Naive thymus-derived CD8-positive, alpha-beta T cell (primary cell): ENCODE measurements at places on chromosomes 12 and 14. TPM values are rescaled to one million over a fixed set of nuclear protein-coding genes. Genes with fewer than 3 reads are reported as not detected.

Gene PKP2
- not detected for polyA plus RNA-seq

Gene SPTB
- polyA plus RNA-seq, result not detected

Gene PLEKHG7
- not detected for polyA plus RNA-seq

Gene PDZRN4
- polyA plus RNA-seq, result not detected

Gene FAIM2
- 0.39 TPM for polyA plus RNA-seq

Gene SOCS2
- 11.1 TPM for polyA plus RNA-seq

Gene LUM
- not detected for polyA plus RNA-seq

Gene TMEM263
- 38.9 TPM for polyA plus RNA-seq

Gene CACNB3
- 0.52 TPM for polyA plus RNA-seq

Gene PIANP
- polyA plus RNA-seq, result 0.30 TPM

Gene NFATC4
- not detected for polyA plus RNA-seq

Gene TPPP2
- not detected for polyA plus RNA-seq

Gene ERG28
- 34.2 TPM for polyA plus RNA-seq

Gene HVCN1
- 20.1 TPM for polyA plus RNA-seq

Gene TRHDE
- not detected for polyA plus RNA-seq

Gene GZMB
- polyA plus RNA-seq, result 2.8 TPM

Gene NABP2
- 3.9 TPM for polyA plus RNA-seq

Gene PRKD1
- polyA plus RNA-seq, result not detected

Gene KRT3
- polyA plus RNA-seq, result not detected

Gene VPS29
- 128 TPM for polyA plus RNA-seq

Gene CACNA1C
- polyA plus RNA-seq, result 0.05 TPM

Gene GALC
- 18.7 TPM for polyA plus RNA-seq

Gene ACOT4
- 1.9 TPM for polyA plus RNA-seq

Gene ARHGDIB
- 3,407 TPM for polyA plus RNA-seq

Gene SERPINA1
- not detected for polyA plus RNA-seq

Gene GPD1
- not detected for polyA plus RNA-seq

Gene DCTN2
- polyA plus RNA-seq, result 60.6 TPM

Gene CDKL1
- 1.5 TPM for polyA plus RNA-seq

Gene SDR9C7
- not detected for polyA plus RNA-seq

Gene SYCP3
- 0.32 TPM for polyA plus RNA-seq

Gene PELI2
- polyA plus RNA-seq, result 1.9 TPM

Gene KLRC2
- polyA plus RNA-seq, result 25.0 TPM

Gene KLHL33
- 0.77 TPM for polyA plus RNA-seq

Gene SLC6A12
- polyA plus RNA-seq, result not detected

Gene KLRG1
- polyA plus RNA-seq, result 237 TPM

Gene GPR135
- polyA plus RNA-seq, result not detected

Gene CLECL1
- 0.35 TPM for polyA plus RNA-seq

Gene TRMT5
- 2.5 TPM for polyA plus RNA-seq

Gene CCDC88C
- 41.9 TPM for polyA plus RNA-seq
